ENCODE measurements at places on chromosomes 7 and 10.

GRCh38 chr10:1809139-1809741, 71.9 kb upstream of the ADARB2 start:
- no peak for DNase-seq

- no peak for DNase-seq
Measured at GRCh38 chr10:102801978-102802377, 35.2 kb downstream of the CYP17A1 start.

DNA sequence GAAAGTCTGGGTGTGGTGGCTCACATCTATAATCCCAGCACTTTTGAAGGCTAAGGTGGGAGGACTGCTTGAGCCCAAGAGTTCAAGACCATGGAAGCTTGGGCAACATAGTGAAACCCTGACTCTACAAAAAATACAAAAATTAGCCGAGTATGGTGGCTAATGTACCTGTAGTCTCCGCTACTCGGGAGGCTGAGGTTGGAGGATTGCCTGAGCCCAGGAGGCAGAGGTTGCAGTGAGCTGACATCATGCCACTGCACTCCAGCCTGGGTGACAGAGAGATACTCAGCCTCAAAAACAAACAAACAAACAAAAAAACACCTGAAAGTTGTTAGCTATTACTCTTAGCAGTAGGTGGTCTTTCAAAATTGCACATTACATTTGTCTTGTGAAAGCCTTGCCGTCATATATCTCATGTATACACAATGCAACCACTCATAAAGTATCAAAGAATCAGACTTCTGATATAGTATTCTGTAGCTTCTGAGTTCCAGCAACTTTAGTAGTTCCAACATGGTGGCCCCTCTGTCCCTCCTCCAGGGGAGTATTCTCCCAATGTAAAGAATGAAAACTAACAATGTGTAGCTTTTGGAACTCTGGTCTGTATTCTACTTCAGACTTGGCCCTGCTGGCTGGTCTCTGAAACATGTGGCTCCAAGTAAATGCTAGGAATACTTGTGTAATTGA, 101.5 kb downstream of the ZNF92 start:
- no peak for DNase-seq

DNA sequence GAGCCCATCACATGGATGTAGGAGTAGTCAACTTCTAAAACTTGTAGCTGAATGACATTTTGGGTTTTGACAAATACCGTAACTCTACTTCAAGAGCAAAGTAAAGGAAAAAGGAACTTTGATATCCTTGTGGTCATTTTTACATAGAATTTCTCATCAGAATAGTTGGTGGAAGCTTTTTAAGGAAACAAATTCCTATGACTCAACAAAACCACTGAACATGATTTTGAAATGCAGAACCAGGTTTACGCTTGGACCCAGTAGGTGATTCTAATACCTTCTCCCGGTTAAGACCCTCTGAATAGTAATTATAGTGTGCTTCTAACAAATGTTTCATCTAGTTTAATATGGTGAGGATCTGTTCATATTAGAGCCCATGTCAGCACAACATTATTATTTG, 307.8 kb downstream of the GPR37 start:
- DNase-seq, result no peak

DNA sequence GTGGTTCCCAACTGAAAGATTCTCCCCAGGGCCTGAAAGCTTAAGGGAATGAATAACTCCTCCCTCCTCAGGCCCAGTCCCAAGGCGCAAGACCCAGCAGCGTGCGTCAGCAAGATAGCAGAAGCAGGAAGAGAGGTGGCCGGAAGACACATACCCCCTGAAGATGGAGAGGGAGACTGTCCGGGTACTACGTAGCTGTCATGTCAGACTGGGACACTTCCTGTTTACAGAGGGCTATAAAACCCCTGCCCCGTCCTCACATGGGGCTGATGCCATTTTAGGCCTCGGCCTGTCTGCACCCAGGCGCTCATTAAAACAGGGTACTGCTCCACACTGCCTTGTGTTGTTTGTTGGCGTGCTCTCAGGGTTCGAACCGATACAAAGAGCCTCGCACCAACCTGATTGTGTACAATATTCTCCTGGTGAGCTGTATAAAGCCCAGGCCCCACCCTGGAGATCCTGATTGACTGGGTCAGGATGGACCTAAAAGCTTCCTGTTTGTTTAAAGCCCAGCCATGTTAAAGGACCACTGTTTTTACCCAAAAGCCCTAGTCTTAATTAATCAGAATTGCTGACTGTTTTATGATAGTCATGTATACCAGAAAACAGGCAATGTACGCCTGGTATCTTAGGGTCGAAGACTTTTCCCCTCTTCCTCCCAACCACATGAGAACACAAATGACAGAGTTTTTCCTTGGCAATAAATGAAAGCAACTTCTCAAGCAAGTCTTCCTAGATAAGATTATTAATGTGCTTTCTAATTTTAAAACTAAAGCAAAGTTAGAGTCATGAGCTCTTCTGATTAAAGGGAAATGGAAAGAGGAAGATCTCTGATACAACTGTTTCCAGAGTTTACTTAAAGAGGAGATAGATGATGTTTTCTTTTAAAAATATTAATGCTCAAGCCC, 251.5 kb downstream of the DOCK4 start:
- no peak for DNase-seq

DNA sequence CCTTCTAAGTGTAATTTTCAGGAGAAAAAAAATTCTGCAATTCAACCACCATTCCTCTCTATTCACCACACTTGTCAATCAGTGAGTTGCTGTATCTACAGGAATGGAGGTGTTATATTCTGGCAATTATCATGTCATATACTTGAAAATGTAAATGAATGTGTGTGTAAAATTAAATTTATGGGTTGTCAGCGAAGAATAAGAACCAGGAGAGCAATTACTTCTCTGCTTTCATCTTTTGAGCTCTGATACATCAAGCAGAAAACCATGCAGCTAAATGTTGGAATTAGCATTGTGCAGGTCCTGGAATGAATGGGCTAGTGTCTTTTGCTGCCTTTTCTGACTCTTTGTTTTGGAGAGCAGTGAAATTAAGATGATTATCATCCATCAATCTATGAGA, 207.6 kb downstream of the FOXP2 start:
- DNase-seq, result no peak

- DNase-seq, result no peak
Measured at GRCh38 chr7:15643000-15643705, 43.3 kb downstream of the MEOX2 start.

- DNase-seq, result no peak
Measured at GRCh38 chr7:133185512-133185911, 67.4 kb upstream of the EXOC4 start.

- DNase-seq, result no peak
Measured at GRCh38 chr10:60314069-60314940, 75.4 kb downstream of the ANK3 start.

- no peak for DNase-seq
Measured at GRCh38 chr10:100739517-100740368, 5.6 kb upstream of the PAX2 start.

DNA sequence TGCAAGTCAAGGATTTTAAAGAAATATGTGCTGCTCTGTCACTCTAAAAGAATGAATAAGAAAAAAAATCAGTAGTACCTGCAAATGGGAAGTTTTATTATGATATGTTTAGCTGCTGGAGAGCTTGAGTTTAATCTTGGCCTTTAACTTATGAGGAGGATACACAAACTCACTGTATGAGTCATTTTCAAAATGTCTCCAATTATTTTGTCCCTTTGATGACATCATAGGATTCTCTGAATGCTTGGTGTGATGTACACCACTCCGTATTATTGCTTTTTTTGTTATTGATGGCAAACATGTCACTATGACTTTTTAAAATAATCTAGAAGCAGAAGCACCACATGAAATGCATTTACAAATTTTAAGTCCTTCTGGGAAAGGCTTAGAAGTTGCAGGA, 125.8 kb downstream of the RALA start:
- no peak for DNase-seq

- no peak for DNase-seq
Measured at GRCh38 chr7:104156842-104157277, 51.0 kb downstream of the ORC5 start.

DNA sequence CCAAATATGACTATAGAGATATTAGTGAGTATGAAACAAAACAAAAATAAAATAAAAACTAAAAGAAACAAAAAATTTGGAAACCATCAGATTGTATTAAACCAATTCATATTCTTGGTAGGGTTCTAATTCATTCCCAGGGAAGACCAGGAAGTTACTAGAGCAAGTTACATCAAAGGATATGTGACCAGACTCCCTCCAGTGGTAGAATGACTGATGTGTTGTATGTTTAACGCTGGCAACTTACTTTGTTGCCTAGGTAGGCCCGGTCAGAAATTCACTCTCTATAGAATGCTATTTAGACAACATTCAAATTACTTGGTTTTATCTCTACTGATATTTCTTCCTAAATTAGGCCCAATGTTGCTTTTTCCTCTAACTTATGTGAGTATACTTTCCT, 5.2 kb downstream of the PHYHIPL start:
- DNase-seq, result no peak

DNA sequence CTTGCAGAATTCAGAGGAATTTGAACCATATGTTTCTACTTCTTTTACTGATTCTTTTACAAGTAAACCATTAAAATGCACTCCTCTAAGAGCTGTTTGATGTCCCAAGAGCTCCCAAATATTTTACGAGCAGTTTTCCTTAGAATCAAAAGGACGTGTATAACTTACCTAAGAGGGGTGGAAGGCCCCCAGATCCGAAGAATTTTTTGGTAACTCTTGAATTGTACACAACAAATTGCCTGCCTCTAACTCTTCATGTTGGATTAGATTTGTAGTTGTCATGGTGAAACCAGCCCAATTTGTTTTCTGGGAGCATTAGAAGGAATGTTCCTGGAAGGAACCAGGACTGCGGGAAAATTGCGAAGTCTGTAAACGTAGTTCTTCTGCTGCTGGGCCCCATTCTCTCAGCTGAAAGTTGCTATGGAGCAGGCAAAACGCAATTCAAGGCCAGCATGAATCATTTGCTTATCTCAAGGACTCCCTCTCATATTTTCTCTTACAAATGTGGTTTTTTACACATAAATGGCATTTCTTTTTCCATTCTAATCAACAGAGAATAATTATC, 124.8 kb upstream of the TMEM72 start:
- no peak for DNase-seq

GRCh38 chr10:35040760-35041501, 49.2 kb downstream of the CUL2 start:
- no peak for DNase-seq

DNA sequence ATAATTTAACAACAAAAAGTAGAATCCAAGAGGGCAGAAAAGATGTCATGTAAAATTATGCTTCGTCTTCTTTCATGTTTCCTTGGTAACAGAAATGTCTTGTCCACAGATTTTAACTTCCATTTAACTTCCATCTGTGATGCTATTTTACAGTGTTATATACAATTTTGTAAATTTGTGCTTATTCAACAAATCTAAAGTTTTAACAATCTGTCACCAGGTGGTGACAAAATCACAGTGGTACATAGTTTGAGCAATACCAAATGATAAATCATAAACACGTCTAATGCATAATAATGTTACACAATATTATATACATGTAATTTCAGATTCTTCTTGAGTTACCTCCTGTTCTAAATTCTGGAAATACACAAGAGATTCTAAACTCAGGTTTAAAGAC, 784.4 kb upstream of the CELF2 start:
- no peak for DNase-seq

GRCh38 chr10:43785252-43785651, 136.6 kb upstream of the ZNF32 start:
- DNase-seq, result no peak

- no peak for DNase-seq
Measured at GRCh38 chr10:75568450-75569130, 137.2 kb downstream of the LRMDA start.

DNA sequence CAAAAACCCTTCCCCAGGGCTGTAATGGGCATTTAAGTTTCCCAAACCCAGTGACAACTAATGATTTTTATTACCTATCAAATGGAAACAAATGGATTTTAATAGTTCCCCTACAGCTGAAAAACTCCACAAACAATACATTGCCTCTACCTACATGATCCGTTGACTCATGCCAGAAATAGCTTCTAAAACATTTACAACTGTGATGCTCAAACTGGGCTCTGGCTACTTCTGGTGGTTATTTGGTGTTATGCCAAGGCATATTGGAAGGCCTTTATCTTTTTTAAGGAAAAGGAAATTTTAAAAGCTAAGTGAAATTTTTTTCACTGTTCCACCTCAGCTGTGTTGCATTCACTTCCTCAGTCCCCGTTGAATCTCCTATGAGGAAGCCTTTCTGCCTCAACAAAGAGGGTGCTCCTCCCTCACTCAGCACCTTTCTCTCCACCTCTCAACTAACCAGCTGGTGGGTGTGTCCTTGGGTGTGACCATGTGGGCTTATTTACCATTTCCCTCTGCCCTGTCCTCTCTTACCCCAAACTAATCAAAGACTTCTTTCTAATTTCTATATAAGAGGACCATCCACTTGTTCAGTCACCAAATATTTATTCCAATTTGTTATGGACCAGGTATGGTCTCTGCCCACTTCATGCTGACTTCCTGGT, 82.9 kb downstream of the PRTFDC1 start:
- no peak for DNase-seq

DNA sequence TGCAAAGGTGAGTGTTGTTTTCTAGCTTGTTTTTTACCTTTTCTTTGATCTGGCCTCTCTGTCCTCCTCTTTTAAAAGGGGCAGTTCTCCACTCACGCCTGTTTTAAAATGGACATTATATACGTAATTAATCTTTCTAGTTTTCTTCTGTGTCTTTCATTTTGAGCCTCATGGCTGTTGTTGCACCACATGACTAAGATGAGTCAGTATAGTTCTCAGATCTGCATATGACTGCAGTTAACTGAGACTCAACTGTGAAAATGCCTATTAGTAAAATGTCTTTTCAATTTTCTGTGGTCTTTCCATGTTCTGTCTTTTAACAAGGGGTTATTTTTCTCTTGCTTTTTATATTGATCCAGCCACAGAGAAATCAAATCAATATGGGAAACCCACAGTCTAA, 296.1 kb downstream of the CDK14 start:
- DNase-seq, result no peak

- no peak for DNase-seq
Measured at GRCh38 chr10:132455441-132455971, 58.5 kb downstream of the PWWP2B start.
